Liver (tissue), 10 donors: ENCODE measurements at places on chromosomes 1 and 21.

DNA sequence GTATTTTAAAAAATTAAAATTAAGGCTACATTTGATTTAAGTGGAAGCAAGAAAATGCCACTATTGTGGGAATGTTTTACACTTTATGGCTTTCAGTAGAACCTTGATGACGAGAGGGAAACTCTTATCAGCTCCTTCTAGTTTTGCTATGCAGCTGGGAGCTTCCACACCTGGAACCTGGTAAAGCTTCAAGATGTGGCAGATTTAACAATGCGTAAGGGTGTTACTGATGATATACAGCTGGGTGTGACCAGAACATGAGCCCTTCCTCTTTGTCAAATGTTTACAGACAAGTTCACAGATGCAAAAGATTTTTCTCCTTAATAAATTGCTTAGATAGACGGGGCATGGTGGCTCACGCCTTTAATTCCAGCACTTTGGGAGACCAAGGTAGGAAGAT, 20.3 kb downstream of the TTC13 start:
- H3K27ac ChIP-seq = no peak overlapping the region
- H3K27me3 ChIP-seq = no peaks in the 10 kb centered on the region
- no peaks in the 10 kb centered on the region for H3K4me1 ChIP-seq
- H3K36me3 ChIP-seq = peaks cover 6% of the 10 kb centered on the region
- DNase-seq = no peak

DNA sequence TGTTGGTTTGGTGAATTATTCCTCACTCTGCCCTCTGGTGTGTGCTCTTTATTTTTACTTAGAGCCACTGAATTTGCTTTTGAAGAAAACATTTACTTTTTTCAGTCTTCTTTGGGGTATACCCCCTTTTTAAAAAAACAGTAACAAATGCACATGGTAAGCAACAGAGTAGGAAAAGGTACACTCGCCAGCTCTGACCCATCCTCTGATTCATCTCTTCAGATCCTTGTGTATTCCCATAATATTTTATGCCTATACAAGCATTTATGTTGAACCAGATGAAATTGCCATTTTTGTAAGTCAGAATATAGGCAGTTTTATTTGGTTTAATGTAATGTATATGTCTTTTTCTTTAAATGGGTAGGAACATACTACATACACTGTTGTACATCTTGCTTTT, 28.3 kb downstream of the TTC3 start:
- H3K36me3 ChIP-seq = peaks cover 19% of the 10 kb centered on the region
- no peaks in the 10 kb centered on the region for H3K4me1 ChIP-seq

DNA sequence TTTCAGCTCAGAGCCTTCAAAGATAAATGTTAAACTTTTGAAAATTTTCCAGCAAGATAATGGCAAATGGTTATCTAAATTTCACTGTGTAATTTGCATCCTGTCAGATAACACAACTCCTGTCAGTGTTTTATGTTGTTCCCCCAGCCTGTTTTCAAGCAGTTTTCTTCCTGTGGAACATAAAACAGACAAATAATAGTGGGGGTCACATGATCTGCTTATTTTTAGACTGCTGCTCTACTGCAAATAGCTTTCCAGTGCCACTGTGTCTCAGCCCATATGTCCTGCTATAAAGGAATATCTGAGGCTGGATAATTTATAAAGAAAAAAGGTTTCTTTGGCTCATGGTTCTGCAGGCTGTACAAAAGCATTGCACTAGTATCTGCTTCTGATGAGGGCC, 32.2 kb downstream of the FMO3 start:
- no peaks in the 10 kb centered on the region for H3K36me3 ChIP-seq
- H3K4me3 ChIP-seq = no peak overlapping the region
- no peaks in the 10 kb centered on the region for H3K27me3 ChIP-seq

- H3K4me3 ChIP-seq = no peak overlapping the region
- no peak overlapping the region for H3K27ac ChIP-seq
- H3K36me3 ChIP-seq = peaks cover 4% of the 10 kb centered on the region
- no peaks in the 10 kb centered on the region for H3K27me3 ChIP-seq
These were observed 97.8 kb downstream of the CD247 start for GRCh38 chr1:167420510-167420909.

GRCh38 chr1:239563681-239564080, 177.3 kb downstream of the CHRM3 start:
- H3K27me3 ChIP-seq = no peaks in the 10 kb centered on the region
- H3K27ac ChIP-seq = no peak overlapping the region
- DNase-seq = no peak
- no peaks in the 10 kb centered on the region for H3K4me1 ChIP-seq
- no peak overlapping the region for H3K4me3 ChIP-seq

DNA sequence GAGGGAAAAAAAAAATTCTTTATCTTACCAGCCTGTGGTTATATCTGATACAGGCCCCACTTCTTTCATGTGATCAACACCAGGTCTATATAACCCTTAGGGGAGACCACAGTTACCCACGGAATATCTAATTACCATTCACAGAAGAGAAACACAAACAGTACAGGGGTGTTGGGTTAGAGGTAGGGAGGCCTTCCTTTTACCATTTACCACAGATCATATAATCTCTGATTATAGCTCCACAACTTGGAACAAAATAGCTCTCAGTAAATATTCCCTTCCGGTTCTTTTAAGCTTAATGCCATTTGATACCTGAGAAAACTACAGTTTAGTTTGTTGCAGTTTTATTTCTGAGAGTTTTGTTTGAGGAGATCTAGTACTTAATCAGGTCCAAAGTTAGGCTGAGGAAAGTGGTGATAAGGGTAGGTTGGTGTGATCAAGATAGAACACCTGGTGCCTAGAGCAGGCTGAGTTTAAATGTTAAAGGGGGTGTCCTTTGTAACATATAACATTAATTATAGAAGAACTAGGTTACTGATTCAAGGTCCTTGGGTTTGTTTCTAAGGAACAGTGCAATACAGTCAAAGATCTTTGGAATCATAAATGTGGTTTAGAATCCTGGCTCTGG, 14.1 kb downstream of the EPB41 start:
- peak overlapping the region; percentile 22 for H3K27ac ChIP-seq
- no peaks in the 10 kb centered on the region for H3K36me3 ChIP-seq
- H3K4me1 ChIP-seq = peaks cover 8% of the 10 kb centered on the region
- no peaks in the 10 kb centered on the region for H3K27me3 ChIP-seq
- H3K4me3 ChIP-seq = no peak overlapping the region
- DNase-seq = no peak

- H3K36me3 ChIP-seq = peaks cover 52% of the 10 kb centered on the region
- no peak overlapping the region for H3K4me3 ChIP-seq
- no peaks in the 10 kb centered on the region for H3K27me3 ChIP-seq
- H3K4me1 ChIP-seq = no peaks in the 10 kb centered on the region
- H3K27ac ChIP-seq = no peak overlapping the region
- no peak for DNase-seq
These were observed 14.2 kb downstream of the ALX3 start for GRCh38 chr1:110056285-110056683.

DNA sequence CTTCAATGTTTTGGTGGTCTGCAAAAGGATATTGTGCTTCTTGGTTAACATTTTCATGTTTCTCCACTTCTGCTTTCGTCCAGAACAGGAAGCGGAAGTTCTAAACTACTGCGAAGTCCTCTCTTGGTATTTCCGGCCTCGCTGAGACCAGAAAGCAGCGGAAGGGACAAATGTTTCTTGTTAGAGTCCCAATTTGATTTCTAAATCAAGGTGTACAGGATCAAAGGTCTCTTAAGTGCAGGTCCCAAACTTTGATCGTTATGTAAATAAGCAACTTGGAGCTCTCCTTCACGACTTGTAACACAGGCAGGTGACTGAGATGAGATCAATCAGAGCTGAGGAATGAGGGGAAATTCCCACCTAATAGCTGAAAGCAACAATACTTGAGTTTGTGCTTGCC, 40.1 kb upstream of the HMCN1 start:
- peak overlapping the region; percentile 64 for H3K4me3 ChIP-seq
- peak overlapping the region; percentile 50 for H3K27ac ChIP-seq
- no peaks in the 10 kb centered on the region for H3K27me3 ChIP-seq
- no peaks in the 10 kb centered on the region for H3K36me3 ChIP-seq

DNA sequence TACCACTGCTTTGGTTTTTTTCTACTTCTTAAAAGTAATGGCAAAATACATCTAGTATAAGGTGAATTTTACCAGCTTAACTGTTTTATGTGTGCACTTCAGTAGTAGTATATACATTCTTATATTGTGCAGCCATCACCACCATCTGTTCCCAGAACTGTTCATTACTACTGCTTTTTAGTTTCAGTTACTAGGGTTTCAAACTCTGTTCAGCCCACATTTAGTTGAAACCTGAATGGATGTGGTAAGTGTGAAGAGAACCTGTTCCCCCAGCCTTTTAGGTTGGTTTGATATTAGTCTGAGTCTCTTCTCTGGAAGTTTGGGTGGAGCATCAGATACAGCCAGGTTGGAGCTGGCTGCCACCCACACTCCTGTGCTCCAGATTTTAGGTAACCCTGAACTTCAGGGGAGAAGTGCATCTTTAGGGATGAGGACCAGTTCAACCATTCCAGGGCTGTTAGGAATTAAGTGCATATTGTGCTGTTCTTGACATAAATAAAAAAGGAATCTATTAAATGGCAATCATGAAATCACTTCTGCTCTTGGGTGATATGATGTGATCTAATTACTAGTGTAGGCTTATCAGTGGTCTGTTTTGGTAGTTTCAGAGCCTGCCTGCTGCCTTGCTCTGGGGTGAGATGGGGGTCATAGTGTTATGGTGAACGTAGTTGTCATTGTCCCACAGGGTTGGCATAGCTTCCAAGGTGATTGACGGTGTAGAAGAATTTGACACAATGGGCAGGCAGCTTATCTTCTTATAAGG, 32.1 kb downstream of the URB2 start:
- no peaks in the 10 kb centered on the region for H3K4me1 ChIP-seq
- no peaks in the 10 kb centered on the region for H3K27me3 ChIP-seq
- H3K27ac ChIP-seq = no peak overlapping the region
- peaks cover 35% of the 10 kb centered on the region for H3K36me3 ChIP-seq

GRCh38 chr1:85801520-85801919, 93.3 kb upstream of the ZNHIT6 start:
- H3K36me3 ChIP-seq = no peaks in the 10 kb centered on the region
- no peak overlapping the region for H3K27ac ChIP-seq
- no peaks in the 10 kb centered on the region for H3K4me1 ChIP-seq
- no peak for DNase-seq
- no peaks in the 10 kb centered on the region for H3K27me3 ChIP-seq
- no peak overlapping the region for H3K4me3 ChIP-seq
